ENCODE measurements at places on chromosomes 12 and 14. TPM values are rescaled to one million over a fixed set of nuclear protein-coding genes. Genes with fewer than 3 reads are reported as not detected.

SERPINA5 gene
- total RNA-seq: not detected

PCK2 gene
- total RNA-seq: 137 TPM

MAP1LC3B2 gene
- total RNA-seq: 3.0 TPM

CIT gene
- 0.34 TPM for total RNA-seq

SLC25A47 gene
- total RNA-seq: 0.07 TPM

TWF1 gene
- total RNA-seq: 183 TPM

MANSC4 gene
- total RNA-seq: not detected

JAG2 gene
- total RNA-seq: 56.0 TPM

FGF6 gene
- not detected for total RNA-seq

ALX1 gene
- total RNA-seq: under 0.01 TPM

TOMM20L gene
- not detected for total RNA-seq

WNT1 gene
- not detected for total RNA-seq

PTPN6 gene
- 17.4 TPM for total RNA-seq

RBP5 gene
- total RNA-seq: not detected

CLEC4A gene
- under 0.01 TPM for total RNA-seq

ESPL1 gene
- total RNA-seq: 1.1 TPM

OR6C2 gene
- total RNA-seq: not detected

PTCSC3 gene
- not detected for total RNA-seq

CLMN gene
- 5.8 TPM for total RNA-seq

FOXA1 gene
- total RNA-seq: 8.3 TPM

VASH1 gene
- total RNA-seq: 0.85 TPM

FAM186B gene
- 0.57 TPM for total RNA-seq

CD69 gene
- total RNA-seq: not detected

DAZAP2 gene
- 107 TPM for total RNA-seq

ZNF385A gene
- total RNA-seq: 6.2 TPM

NOXRED1 gene
- 0.50 TPM for total RNA-seq

PPP1R1A gene
- total RNA-seq: not detected

COL2A1 gene
- total RNA-seq: 0.07 TPM

CARMIL3 gene
- total RNA-seq: 0.34 TPM

CHD8 gene
- total RNA-seq: 47.5 TPM

KRT77 gene
- total RNA-seq: not detected

GSKIP gene
- total RNA-seq: 62.5 TPM

MMP19 gene
- 0.28 TPM for total RNA-seq

EFS gene
- total RNA-seq: 6.2 TPM

PTPRB gene
- 0.34 TPM for total RNA-seq

GARIN6 gene
- total RNA-seq: not detected

E2F7 gene
- total RNA-seq: 12.3 TPM

LRRIQ1 gene
- total RNA-seq: 1.4 TPM

KRT72 gene
- not detected for total RNA-seq

STAC3 gene
- 0.36 TPM for total RNA-seq

ENDOU gene
- total RNA-seq: not detected

RND1 gene
- 0.78 TPM for total RNA-seq

SOX5 gene
- total RNA-seq: 0.07 TPM

DNM1L gene
- total RNA-seq: 80.7 TPM

RPGRIP1 gene
- total RNA-seq: not detected

POTEG gene
- not detected for total RNA-seq

TAS2R46 gene
- total RNA-seq: 0.34 TPM

CRIP2 gene
- 21.8 TPM for total RNA-seq

BATF gene
- 9.6 TPM for total RNA-seq

KRT81 gene
- 256 TPM for total RNA-seq

FITM1 gene
- 0.34 TPM for total RNA-seq

All from nasal cavity respiratory epithelium epithelial cell of viscerocranial mucosa (primary cell).